ENCODE measurements at places on chromosomes 5 and 9. TPM values are rescaled to one million over a fixed set of nuclear protein-coding genes. Genes with fewer than 3 reads are reported as not detected.

The TEK gene
- 15.8 TPM for total RNA-seq

The TSLP gene
- total RNA-seq = 0.20 TPM

The C5orf63 gene
- total RNA-seq = 8.9 TPM

The CTXN3 gene
- 19.9 TPM for total RNA-seq

The TLR4 gene
- 34.6 TPM for total RNA-seq

The GABRA6 gene
- 0.06 TPM for total RNA-seq

The JAKMIP2 gene
- total RNA-seq = 31.0 TPM

The SPINK13 gene
- total RNA-seq = not detected

The EQTN gene
- 1.9 TPM for total RNA-seq

The ATP10B gene
- total RNA-seq = 3.6 TPM
